T47D (cell line): ENCODE measurements at places on chromosomes 4 and X.

GRCh38 chrX:123779908-123780396 lies 47.1 kb upstream of the THOC2 start:
- DNase-seq = peak; percentile 50

DNA sequence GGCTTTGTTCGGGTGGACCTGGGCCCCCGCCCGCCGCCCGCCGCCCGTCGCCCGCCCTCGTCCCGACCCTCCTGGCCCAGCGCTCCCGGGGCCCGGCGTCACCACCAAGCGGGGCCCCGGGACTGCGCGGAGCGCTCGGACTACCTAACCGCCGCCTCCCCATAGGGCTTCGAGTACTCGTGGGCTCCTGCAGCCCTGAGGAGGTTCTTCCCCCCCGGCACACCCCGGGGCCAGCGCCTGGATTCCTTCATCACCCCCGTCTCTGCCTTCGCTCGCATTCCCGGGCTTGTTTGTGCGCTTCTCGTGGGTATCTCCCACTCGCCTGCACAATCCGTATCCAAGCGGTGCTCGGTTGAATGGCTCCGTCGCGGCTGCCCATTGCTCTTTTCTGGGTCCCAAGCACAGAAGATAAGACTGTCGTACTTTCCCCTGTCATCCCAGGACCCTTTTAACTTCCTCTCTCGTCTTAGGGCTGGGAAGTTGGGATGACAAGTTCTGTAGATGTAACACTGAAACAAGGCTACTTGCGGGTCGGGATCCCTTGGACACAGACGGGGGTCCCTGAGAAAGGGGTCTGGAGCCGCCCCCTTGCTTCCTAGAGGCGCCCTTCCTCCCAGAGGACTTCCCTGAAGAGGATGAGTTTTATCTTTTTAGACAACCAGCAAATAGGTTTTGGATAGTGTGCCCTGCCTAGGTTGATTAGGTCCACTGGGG lies 565 bp downstream of the MOB1B start:
- DNase-seq = no peak

DNA sequence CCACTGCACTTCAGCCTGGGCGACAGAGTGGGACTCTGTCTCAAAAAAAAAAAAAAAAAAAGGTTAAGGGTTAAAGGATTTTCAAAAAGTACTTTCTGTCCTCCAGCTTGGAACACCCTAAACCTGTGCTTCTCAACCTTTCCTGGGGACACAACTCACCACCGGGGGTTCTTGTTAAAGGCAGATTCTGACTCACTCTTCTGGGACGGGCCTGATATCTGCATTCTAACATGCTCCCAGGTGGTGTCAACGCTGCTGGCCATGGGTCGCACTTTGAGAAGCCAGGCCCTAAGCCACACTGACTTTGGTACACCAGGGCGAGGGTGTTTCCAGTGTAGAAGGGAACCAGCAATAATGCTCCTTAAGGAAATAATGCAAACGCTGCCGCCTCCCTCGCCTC lies 46.1 kb downstream of the AFAP1 start:
- DNase-seq = no peak

- no peak for DNase-seq
Observed at GRCh38 chr4:52843958-52844357, 18.2 kb upstream of the RASL11B start.

GRCh38 chr4:170776983-170777382 lies 687.2 kb upstream of the AADAT start:
- no peak for DNase-seq

GRCh38 chr4:81472281-81473182 lies 825 bp upstream of the RASGEF1B start:
- peak; percentile 16 for DNase-seq

DNA sequence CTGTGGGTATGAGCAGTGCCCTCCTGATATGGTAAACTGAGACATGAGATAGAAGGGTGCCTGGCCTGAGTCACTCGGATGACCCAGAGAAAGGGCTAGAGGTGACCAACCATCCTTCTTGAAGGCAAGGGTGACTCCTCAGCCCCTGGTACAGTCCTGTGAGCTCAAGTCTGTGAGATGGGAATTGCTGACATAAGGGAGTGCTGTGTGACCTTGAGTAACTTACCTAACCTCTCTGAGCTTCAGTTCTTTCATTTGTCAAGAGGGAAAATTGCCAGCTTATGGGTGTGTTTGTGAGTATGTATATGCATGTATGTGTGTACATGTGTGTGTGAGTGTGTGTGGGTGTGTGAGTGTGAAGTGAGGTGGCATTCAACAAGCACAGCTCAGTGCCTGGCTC lies 210.4 kb upstream of the PSAPL1 start:
- no peak for DNase-seq

GRCh38 chr4:126986828-126987227 lies 645.9 kb upstream of the INTU start:
- no peak for DNase-seq

DNA sequence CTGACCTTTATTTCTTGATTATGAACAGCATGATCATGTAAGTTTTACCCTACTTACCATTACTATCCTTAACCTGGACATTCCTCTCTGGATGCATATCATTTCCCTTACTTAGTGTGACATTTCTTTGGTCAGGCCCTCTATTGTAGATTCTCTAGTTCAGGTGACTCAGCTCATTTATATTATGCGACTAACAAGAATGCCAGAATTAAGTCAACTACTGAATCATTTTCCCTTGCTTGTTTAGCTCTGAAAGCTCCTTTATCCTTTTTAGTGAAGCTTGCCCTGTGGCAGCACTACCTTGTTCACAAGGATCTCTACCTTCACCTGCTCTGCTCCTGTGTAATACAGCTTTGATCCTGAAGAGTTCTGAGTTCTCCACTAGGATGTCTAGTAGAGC lies 15.1 kb upstream of the UGT2B17 start:
- DNase-seq = no peak

- DNase-seq = no peak
Observed at GRCh38 chrX:153600032-153600373, 1.1 kb upstream of the CCNQ start.

DNA sequence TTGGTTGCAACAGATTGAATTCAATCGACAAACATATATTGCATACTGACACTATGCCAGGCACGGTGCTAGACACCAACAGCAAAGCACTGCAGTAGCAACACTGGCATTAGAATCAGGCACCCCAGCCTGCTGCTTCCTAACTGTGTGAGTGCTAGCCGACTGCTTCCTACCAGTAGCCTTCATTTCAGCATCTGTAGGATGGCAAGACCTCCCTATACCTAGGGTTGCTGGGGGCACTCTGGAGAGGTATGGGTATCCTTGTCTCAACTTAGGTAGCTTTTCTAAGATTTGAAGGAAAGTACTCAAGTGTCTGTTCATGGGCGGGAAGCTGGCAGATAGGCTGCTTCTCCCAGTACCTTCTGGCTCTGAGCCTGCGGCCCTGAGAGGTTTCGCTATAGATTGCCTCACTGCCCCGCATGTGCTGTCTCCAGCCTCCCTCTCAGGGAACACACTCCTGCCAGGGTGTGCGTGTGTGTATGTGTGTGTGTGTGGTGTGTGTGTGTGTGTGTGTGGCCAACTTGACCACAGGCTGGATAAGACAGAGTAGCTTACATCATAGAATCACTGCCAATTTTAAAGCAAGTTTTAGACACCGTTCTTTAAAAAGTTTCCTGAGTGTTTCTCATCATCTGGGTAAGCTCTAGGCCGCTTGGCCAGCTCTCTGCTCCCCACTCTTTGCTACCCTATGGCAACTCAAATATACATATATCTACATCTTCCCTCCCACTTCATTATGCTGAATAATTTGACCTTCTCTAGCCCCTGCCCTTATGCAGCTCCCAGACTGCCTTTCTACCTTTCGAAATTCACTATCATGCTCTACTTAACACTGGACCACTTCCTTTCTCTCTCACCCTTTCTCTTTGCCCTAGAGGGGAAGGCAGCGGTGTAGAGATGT lies 97.0 kb upstream of the PJA1 start:
- no peak for DNase-seq

DNA sequence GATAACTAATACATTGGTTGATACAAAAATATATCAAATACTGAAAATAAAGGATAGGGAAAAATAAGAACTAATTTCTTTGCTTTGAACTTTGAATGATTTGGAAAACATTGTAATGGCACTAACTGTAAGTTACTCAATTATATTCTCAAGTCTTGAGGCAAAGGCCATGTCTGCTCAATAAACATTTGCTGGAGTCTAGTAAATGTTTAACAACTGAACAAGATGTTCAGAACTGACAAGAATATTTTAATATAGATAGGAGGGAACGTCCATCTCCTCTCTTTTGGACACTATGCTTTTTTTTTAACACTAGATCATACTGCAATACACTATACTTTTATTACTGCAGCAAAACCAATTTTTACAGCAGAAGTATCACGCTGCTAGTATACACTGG lies 76.2 kb downstream of the PRSS12 start:
- no peak for DNase-seq

GRCh38 chr4:42596918-42597317 lies 60.0 kb downstream of the ATP8A1 start:
- DNase-seq = no peak

DNA sequence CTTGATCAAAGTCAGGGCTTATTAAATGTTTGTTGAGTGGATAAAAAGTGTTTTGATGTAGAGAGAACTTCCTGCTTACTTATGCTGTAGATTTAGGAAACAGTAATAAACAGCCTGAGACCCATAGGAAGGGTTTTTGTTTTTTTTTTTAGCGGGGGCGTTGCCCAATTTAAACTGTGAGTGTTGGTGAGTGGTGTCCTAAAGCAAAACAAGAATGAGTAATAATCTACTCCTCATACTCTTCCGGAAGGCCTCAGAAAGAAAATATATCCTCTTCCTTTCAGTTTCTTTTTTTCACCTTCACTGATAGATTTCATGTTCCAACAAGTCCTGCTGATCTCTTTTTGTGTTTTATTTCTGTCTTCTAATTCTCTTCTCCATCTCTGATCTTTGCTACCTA lies 104.4 kb upstream of the SCML1 start:
- DNase-seq = no peak

GRCh38 chr4:104751468-104751867 lies 256.8 kb upstream of the CXXC4 start:
- DNase-seq = no peak

- DNase-seq = no peak
Observed at GRCh38 chrX:11531226-11531625, 134.5 kb downstream of the ARHGAP6 start.

GRCh38 chr4:36053930-36054329 lies 190.4 kb downstream of the ARAP2 start:
- no peak for DNase-seq

GRCh38 chrX:389021-389441 lies 2.3 kb upstream of the PPP2R3B start:
- DNase-seq = no peak

DNA sequence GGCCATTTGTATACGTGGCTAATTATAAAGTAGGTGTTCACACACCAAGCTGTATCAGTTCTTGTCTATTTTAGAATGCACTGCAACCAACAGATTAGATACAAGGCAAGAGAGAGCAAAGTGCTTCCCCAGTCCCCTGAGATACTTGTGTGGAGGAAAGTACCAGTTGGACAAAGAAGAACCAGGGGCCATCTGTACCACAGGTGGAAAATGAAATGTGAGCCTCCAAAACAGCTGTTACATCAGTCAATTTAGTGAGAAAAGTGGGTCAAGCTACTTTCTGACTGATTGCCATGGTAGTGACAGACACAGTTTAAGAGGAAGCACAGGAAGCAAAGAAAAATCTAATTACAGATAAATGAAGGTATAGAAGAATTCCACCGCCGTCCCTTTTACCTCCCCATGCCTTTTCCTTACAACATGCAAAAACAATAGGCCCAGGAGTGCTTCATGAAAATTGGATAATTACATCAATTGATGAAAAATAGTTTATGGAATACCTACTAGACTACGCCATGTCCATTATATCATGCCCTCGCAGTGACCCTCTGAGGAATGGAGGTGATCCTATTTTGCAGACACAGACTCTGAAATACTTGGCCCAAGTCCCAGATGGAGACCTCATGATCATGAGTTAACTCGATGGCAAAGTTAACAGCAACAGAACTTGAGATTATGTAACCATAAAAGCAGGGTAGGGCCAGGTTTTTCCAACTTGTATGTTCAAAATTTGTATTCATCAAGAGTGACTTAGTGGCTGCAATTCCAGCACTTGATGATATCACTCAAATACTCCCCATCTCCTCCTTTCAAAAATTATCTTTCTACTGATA lies 15.8 kb downstream of the SMPX start:
- DNase-seq = no peak

DNA sequence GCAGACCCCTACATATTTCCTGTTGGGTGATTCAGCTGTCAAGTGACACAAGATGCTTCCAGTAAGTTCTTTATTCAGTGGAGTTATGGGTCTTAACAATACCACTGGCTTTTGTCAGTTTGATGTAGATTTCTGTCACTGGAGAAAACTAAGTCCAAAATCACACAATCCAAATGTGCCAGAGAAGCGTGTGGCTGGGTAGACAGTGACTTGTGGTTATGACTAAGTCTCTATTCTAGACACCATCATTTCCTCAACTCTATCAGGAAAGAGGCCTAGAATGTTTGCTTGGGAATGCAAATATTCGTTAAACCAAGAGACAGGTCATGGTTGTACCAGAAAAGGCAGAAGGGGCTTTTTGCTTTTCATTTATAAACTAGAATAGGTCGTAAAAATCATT lies 54.4 kb upstream of the HS3ST1 start:
- DNase-seq = no peak

DNA sequence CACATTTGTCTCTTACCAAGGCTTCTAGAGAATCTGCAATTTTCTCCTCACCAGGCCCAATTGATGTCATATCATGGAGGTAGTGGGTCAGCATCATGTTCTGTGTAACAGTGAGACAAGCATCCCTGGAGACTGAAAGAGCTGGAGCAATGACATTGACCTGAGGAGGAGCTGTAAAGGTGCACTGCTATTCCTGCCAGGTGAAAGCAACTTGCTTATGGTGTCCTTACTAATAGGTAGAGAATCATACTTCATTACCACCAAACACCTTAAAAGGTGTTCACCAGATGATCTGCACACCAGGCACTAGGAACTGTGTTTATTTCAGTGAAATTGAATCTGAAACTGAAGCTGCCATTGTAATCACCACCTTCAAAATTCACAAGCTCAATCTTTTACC lies 188.7 kb downstream of the AFAP1 start:
- no peak for DNase-seq

GRCh38 chrX:72604112-72604511 lies 31.5 kb upstream of the HDAC8 start:
- no peak for DNase-seq

DNA sequence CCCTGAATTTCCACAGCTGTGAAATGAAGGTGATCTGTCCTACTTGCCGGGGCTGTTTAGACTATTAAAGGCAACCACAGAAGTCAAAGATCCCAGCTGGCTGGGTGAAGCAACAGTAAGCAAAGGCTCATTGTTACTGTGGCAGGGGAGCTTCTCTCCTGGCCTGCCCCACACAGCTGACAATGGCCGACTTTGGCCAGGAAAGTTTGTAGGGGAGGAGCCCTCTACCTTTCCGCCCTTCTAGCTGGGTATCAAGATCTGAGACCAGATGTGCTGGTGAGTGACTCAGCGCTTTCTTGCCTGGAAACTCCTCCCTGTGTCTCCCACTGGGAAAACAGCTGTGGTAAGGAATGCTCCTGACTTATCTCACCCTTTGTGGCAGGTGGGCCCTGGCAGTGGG lies 21.1 kb downstream of the RASSF6 start:
- DNase-seq = no peak

GRCh38 chr4:78480286-78480685 lies 71.3 kb upstream of the ANXA3 start:
- DNase-seq = no peak
